Hepatocyte (in vitro differentiated cells): ENCODE measurements at places on chromosomes 1 and 21. TPM values are rescaled to one million over a fixed set of nuclear protein-coding genes. Genes with fewer than 3 reads are reported as not detected.

Gene KISS1
- 2.2 and 12.9 TPM in 2 replicates for total RNA-seq

Gene ZNF593OS
- 0.10 TPM in 1 of 2 replicates, not detected in the other for total RNA-seq

Gene LRRC7
- 1.3 and 1.8 TPM in 2 replicates for total RNA-seq

Gene IFI16
- total RNA-seq: 22.2 and 25.1 TPM in 2 replicates

Gene CELA2A
- 2.2 and 9.5 TPM in 2 replicates for total RNA-seq

Gene KRTAP21-2
- not detected in 2 replicates for total RNA-seq

Gene GABRD
- total RNA-seq: not detected in 2 replicates

Gene LIPI
- not detected in 2 replicates for total RNA-seq

Gene AKIRIN1
- total RNA-seq: 75.1 and 81.9 TPM in 2 replicates

Gene NBPF6
- not detected in 2 replicates for total RNA-seq

Gene REN
- 15.4 and 16.2 TPM in 2 replicates for total RNA-seq

Gene AMY1C
- total RNA-seq: not detected in 2 replicates

Gene LRRC47
- total RNA-seq: 27.3 and 36.2 TPM in 2 replicates

Gene SMCP
- total RNA-seq: not detected in 2 replicates

Gene FYB2
- total RNA-seq: 15.3 and 15.5 TPM in 2 replicates

Gene CELF3
- 1.2 and 2.1 TPM in 2 replicates for total RNA-seq

Gene GJB3
- 2.8 and 3.2 TPM in 2 replicates for total RNA-seq

Gene LDLRAD1
- total RNA-seq: 0.28 and 1.7 TPM in 2 replicates

Gene FHAD1
- 0.13 and 0.24 TPM in 2 replicates for total RNA-seq

Gene CACNA1E
- 1.7 and 1.8 TPM in 2 replicates for total RNA-seq

Gene DIO1
- total RNA-seq: 28.7 and 31.2 TPM in 2 replicates

Gene SYT2
- 0.64 and 0.90 TPM in 2 replicates for total RNA-seq

Gene GJC2
- total RNA-seq: 0.80 and 1.6 TPM in 2 replicates

Gene S100A7
- total RNA-seq: 0.60 TPM in 1 of 2 replicates, not detected in the other

Gene SPATA45
- 0.96 TPM in 1 of 2 replicates, not detected in the other for total RNA-seq

Gene KRTAP19-1
- not detected in 2 replicates for total RNA-seq

Gene EPHA2
- total RNA-seq: 26.7 and 27.3 TPM in 2 replicates

Gene CELSR2
- 2.6 and 3.7 TPM in 2 replicates for total RNA-seq

Gene CD1C
- total RNA-seq: not detected in 2 replicates

Gene KRTAP10-11
- not detected in 2 replicates for total RNA-seq

Gene FAM72B
- 1.5 TPM in 2 replicates for total RNA-seq

Gene KRTAP10-7
- not detected in 2 replicates for total RNA-seq

Gene NUDT17
- total RNA-seq: 4.9 and 5.2 TPM in 2 replicates
